Activated naive CD8-positive, alpha-beta T cell treated with anti-CD3 and anti-CD28 coated beads for 36 hours (primary cell): ENCODE measurements at places on chromosomes 2 and 18. TPM values are rescaled to one million over a fixed set of nuclear protein-coding genes. Genes with fewer than 3 reads are reported as not detected.

GRCh38 chr2:20531633-20532262 is 84.9 kb downstream of the RHOB start:
- no peak for DNase-seq
- no peak overlapping the region for H3K4me3 ChIP-seq
- H3K36me3 ChIP-seq = no peaks in the 10 kb centered on the region
- no peaks in the 10 kb centered on the region for H3K27me3 ChIP-seq
- no peak overlapping the region for H3K27ac ChIP-seq

- H3K36me3 ChIP-seq = no peaks in the 10 kb centered on the region
- DNase-seq = no peak
- H3K27ac ChIP-seq = no peak overlapping the region
- no peaks in the 10 kb centered on the region for H3K4me1 ChIP-seq
- no peak overlapping the region for H3K4me3 ChIP-seq
Measured at GRCh38 chr2:217801115-217801531, 201.7 kb downstream of the TNS1 start.

DNA sequence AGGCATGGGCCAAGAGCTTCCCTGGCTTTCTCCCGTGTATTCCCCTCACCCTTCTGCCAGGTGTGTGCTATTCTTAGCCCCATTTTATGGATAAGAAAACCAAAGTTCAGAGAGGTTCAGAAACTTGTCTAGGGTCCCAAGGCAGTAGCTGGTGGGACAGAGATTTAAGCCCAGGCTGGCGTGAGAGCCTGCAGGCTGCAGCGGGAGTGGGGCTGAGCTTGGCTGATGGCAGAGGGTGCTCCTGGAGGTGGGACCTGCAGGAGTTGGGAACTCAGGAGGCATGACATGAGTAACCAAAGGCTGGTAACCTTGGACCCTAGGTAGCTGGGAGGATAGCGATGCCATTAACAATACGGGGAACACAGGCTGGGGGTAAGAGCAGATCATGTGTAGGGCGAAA is 87.3 kb upstream of the B3GNT7 start:
- no peaks in the 10 kb centered on the region for H3K4me1 ChIP-seq
- no peak overlapping the region for H3K27ac ChIP-seq
- no peaks in the 10 kb centered on the region for H3K27me3 ChIP-seq
- no peak for DNase-seq

GRCh38 chr2:5955921-5956320 is 263.7 kb downstream of the SOX11 start:
- no peaks in the 10 kb centered on the region for H3K27me3 ChIP-seq
- H3K27ac ChIP-seq = no peak overlapping the region
- no peak for DNase-seq
- H3K36me3 ChIP-seq = no peaks in the 10 kb centered on the region

The REG3A gene
- not detected for total RNA-seq
